ENCODE measurements at places on chromosomes 3 and 15.
A peak's percentile ranks its signal among the peaks of the same experiment; 100 is the strongest.

DNA sequence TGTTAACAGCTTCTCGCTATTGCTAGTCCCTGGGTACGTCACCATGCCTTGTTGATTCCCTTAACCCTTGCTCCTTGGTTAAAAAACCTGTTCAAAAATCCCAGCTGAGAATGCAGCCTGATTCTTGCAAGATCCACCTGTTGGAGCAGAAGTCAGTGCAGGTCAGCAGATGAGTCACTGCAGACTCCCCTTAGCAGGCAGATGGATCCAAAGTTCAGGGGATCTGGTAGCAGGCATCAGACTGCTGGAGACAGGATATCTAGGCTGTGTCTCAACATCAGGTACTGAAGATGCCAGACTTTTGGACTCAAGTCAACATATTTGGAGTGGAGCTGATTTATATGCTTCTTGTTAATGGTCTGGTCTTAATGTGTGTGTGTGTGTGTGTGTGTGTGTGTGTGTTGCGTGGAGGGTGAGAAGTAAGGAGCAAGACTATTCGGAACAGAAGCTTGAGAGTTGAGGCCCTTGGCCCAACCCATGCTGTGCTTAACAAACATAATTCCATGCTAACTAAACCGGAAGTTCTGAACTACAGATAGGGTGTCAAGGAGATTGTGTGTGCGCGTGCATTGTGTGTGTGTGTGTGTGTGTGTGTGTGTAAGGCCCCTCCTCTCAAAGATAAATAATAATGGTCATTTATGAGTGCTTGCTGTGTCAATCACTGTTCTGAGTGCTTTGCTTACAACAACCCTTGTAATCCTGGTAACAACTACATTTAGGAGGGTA lies 1.0 kb upstream of the C3orf52 start:
- DNase-seq = no peak

GRCh38 chr15:63544258-63545026 lies 40.0 kb downstream of the USP3 start:
- no peak for DNase-seq

GRCh38 chr3:7332696-7333095 lies 471.8 kb downstream of the GRM7 start:
- no peak for DNase-seq

- no peak for DNase-seq
These were observed 8.3 kb upstream of the POLR2M start for GRCh38 chr15:57698243-57698642.

DNA sequence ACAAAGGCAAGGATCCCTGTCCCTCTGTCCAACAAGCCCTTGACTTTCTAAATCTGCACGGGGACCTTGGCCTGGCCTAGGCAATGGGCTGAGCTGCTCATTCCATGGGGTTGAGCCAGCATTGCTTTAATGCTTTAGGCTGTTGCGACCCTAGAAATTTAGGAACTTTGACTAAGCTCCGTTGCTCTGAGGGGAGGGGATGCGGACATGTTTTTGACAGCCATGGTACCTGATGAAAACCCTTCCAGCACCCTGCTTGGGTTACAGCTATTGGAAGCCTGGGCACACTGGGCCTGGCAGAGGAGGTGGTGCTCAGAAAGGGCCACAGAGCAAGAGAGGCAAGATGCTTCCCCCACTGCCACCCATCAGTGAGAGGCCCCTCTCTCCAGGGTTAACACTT lies 37.1 kb downstream of the SYNM start:
- DNase-seq = no peak

DNA sequence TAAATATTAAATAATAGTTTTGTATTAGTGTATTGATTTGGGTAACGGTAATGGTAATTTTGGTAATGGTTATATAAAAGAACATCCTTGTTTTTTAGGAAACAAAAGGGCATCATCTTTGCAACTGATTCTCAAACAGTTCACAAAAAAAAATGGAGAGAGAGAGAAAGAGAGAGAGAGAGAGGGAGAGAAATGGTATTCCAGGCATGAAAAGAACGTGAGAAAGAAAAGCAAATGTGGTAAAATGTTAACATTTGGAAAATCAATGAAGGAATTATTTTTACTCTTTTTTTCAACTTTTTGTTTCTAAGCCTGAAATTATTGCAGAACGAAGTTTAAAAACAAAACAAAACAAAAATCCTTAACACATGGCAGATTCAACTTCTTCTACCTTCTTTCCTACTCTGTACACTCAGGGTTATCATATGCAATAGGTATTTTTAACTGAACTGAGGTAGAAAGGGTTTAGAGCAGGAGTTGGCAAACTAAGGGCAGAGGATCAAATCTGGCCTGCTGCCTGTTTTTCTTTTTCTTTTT lies 2.2 kb upstream of the GLB1 start:
- DNase-seq = no peak

DNA sequence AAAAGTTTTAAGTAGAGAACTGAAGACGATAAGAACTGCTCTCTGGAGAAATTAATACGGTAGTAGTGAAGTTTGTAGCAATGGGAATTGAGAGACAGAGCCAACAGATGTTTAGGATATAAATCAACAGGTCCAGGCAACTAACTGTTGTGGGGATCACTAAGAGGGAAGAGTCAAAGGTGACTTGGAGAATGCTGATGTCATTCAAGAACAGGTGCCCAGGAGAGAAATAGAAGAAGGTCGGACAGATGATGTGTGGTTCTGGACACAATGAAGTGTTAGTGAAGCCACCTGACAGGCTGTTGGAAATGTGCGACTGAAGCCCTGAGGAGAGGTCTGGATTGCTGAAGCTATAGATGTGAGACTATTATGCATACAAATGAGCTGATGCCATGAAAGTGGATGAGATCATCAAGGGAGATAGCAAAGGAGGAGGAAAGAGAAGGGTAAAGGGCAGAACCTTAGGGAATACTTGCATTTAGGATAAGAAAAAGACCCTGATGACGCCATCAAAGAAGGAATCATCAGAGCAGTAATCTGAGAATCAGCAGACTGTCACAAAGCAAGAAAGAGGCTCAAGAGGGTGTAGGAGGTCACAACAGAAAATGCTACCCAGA lies 183.7 kb downstream of the FRMD5 start:
- no peak for DNase-seq

DNA sequence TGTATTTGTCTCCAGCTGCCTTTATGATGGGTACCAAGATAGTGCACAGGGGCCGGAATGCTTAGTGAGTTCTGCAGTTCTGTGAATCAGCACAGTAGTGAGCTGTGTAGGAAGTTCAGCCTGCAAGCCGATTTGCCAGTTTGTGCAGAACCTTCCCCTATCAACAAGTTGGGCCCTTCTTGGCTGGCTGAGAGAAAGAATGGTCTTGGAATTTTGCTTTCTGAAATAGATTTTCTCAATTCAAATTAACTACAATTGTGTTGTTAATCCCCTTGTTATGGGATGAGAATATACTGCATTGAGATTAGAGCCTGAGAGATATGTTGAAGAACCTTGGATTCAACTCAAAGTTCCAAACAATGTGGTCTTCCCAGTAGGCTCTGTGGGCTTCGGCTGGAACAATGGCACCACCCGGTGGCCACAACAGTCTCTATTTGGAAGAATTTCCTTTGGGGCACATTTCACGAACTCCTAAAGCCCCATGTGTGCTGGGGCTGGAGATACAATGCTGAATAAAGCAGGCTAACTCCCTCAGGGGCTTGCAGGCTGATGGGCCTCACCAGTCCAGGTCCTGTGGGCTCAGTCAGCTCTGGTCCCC lies 59.1 kb downstream of the TRIM42 start:
- DNase-seq = peak; percentile 46

DNA sequence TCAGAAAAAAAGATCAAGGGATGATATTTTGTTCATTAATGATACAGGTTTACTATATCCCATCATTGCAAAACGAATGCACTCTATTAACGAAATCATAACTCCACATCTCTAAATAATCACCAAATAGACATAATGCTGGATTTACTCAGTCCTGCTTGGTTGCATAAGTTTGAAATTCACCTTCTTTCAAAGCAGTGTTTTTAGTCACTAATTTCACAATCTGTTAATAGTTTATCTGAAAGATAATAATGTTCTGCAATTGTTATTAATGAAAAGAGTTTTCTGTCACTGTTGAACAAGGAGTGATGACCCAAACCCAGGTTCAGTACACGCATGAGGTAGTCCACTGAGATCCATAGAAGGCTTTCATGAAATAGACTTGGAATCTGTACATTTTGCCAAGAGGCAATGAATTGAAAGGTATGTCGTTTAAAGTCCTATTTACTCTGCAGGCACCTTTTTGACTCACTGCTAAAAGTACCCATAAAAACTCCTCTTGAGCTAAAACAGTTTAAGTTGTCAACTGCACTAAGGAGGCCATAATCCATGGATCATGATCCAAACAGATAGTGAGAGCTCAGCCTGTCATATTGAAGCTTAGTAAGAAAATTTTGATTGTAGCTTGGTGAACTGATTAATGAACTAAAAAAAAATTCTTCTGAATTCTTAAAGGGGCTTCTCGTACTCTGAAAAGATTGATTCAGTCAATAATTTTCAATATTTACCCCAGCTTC lies 75.6 kb upstream of the MBNL1 start:
- DNase-seq = no peak

DNA sequence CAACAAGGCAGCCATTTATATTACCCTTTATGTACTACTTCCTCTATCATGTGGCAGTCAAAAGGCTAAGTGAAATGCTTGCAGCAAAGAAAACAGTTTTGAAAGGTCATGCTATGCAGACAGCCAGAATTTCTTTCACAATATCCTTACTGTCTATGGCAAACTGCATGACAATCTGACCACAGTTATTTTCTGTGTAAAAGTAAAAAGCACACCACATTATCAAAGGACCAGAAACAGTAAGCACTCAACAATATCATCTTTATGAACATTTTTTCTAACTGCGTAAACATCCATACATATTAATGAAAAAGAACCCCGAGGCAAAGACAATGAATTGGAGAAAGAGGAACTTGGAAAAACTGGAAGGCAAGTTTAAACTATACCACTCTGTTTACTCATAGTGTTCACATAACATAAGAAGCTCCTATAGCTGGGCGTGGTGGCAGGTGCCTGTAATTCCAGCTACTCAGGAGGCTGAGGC lies 47.9 kb downstream of the PIK3CB start:
- DNase-seq = peak; percentile 67

DNA sequence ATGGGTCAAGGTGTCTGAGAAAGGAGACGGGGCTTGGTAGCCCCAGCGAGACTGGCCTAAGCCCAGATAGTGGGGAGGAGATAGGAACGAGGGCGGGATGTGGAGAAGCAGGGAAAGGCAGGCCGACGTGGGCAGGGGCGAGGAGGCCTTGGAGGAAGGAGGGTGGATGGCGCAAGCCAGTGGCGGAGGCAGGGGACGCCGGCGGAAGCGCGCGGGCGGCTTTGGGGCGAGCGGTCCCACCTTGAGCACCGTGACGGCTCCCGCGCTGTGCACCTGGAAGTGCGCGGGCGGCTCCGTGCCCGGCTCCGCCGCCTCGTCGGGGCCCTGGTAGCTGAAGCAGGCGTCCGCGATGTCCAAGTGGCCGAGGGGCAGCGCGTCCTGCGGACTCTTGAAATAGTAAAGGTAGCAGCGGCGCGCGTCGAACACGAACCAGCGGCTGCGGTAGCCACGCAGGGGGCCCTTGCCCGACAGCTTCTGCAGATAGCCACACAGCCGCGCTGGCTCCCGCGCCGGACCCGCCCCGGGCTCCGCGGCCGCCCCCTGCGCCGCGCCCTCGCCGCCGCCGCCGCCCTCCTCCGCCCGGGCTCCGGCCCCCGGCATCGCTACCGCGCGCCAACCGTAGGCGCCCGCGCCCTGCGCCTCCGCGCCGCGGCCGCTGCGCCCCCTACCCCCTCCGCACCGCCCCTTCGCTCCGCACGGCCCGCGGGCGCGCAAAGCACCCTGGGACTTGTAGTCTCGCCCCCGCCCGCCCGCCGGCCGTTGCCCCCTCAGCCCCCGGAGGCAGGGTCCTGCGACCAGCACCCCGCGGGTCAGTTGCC lies at the start of gene TBC1D2B:
Gene TBC1D2B, minus strand, starts transcription at position 659 of the 818 bp plus-strand sequence. Its CDS starts 59 bp downstream, at position 600.
- peak; percentile 90 for DNase-seq

- DNase-seq = no peak
These were observed 263.3 kb downstream of the NEK10 start for GRCh38 chr3:27105904-27106303.

GRCh38 chr3:151550642-151551041 lies 89.8 kb upstream of the IGSF10 start:
- no peak for DNase-seq

DNA sequence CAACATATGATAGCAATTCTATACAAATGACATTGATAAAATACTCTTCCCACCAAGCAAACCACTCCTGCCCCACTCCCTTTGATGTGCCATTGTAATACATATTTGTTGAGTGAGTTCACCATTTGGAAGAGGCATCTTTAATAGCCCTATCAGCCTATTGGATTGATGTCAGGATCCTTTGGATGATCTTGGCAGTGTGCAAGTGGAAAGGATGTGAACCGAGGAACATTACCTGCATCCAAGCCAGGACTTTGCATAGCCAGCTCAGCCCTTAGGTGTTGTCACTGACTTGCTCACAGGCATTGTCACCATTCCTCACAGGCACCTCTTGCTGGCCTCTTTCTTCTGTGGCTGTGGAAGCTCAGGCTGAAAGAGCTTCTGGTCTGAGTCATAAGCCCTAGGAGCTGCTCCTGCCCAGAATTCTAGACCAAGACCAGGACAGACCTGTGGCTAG lies 16.5 kb upstream of the TIMP4 start:
- DNase-seq = no peak

DNA sequence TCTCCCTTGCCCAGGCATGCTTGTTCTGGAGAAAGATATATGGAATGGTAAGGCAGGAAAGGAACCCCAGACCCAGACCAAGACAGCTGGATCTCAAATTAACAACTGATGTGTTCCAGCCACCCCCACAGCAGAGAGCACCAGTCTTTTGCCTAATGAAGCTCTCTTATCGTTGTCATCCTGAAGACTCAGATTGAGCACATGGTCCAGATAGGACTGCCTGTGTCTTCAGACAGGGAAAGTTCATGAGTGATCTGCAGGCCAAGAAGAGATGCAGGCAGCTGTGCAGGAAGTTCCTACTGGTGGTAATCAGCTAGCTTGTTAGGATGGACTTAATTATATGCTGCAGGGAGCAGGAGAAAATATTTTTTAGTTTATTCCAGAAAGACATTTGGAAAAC lies 53.3 kb downstream of the PPP2R3A start:
- no peak for DNase-seq

GRCh38 chr3:12042638-12043037 lies 38.5 kb downstream of the SYN2 start:
- DNase-seq = no peak

GRCh38 chr15:44246521-44247268 lies 41.8 kb upstream of the GOLM2 start:
- DNase-seq = no peak

GRCh38 chr15:75228787-75229186 lies 27.1 kb downstream of the C15orf39 start:
- no peak for DNase-seq

GRCh38 chr3:41848753-41849574 lies 112.9 kb downstream of the ULK4 start:
- no peak for DNase-seq

- no peak for DNase-seq
These were observed 255.9 kb downstream of the DOCK3 start for GRCh38 chr3:50930371-50931208.
